ENCODE measurements at places on chromosomes 12 and 14.
A peak's percentile ranks its signal among the peaks of the same experiment; 100 is the strongest.

GRCh38 chr12:54369597-54370131 is 5.4 kb upstream of the GPR84 start:
- no peak for DNase-seq

DNA sequence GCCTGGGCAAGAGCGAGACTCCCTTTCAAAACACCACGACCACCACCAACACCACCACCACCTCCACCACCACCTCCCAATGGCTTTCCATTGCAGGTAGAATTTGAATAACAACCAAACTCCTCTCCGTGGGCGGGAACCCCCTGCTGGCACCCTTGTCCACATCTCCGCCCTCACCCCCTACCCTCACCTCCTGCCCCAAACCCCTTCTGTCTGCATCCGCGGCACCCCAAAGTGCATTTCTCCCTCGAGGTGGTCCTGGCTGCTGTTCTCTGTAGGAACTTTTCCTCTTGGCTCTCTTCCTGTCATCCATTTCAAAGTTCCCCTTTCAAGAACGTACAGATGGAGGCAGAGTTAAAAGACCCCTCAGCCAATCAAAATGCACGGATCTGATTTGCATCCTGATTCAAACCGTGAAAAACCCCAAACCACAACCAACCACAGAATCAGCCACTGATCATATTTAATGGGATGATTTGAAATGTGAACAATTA is 3.8 kb downstream of the SDSL start:
- no peak for DNase-seq

- no peak for DNase-seq
Measured at GRCh38 chr14:36975834-36976233, 196.6 kb downstream of the SLC25A21 start.

DNA sequence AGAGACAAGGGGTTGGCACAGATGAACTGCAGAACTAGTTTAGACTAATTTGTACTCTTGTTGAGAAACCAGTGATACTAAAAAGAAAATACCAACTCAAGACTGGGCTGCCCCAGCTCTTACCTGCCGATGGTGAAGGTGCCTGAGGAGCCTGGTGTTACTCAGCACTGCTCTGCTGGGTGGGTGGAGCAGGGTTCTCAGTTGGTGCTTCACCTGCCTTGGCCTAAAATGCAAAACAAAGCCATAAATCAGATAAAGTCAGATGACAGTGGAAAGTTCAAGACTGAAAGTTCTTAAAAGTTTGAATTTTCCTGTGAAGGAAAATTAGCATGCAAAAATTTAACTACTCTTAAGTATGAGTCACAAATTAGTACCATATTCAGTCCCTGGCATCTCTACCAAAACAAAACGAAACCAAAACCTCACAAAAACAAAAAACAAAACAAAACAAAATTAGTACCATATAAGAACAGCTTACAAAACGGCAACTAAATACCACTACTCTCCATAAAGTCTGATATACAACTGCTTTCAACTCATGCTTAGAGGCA is 21.9 kb downstream of the YBX3 start:
- DNase-seq, result peak; percentile 54

- no peak for DNase-seq
Measured at GRCh38 chr12:1517007-1517406, 77.4 kb downstream of the FBXL14 start.

- DNase-seq, result no peak
Measured at GRCh38 chr14:80538633-80539375, 327.5 kb upstream of the DIO2 start.

DNA sequence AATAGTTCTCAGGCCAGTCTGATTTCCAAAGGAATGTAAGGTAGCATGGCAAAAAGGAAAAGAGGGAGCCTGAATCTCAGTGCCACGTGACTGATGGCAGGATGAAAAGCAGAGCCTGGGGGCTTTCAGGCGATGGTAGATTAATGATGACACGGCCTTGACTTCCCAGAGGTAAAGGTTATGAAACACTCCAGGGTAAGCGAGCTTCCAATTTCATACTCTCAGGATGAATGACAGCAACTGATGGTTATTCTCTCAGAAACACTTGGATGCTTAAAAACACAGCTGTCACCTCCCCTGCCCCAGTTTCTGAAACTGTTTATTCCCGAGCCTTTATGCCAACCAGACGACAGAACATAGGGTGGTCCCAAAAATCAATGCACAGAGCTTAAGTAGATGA is 28.8 kb downstream of the GDF11 start:
- no peak for DNase-seq

DNA sequence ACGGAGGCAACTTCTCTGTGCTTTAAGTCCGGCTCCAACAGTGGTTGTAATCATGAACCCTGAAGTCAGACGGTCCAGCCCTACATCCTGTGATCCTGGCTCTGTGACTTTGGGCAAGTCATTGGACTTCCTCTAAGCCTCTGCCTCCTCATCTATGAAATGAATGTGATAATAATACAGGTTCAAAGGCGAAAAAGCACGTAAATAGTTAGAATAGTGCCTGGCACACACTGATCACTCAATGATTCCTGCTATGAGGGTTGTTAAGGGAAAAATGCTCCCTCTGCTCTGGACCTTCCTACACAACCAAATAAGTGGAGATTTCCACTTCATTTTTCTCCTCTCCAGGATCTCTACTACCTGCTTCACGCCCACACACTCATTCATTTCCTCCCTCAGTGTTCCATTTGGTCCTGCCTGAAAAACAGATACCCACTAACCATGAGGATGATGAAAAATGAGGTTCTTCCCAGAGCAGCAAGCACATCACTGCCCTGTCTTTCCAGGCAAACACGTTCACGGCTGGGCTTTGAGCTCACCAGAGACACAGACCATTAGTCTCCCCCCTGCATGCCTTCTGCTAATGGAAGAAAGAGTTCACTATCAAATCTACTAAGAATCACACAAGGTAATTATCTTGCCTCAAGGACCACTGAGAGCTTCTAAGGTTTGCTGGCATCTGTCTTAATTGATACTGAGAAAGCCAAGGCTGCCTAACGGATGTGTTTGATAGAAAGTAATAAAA is 13.2 kb downstream of the NUAK1 start:
- no peak for DNase-seq

DNA sequence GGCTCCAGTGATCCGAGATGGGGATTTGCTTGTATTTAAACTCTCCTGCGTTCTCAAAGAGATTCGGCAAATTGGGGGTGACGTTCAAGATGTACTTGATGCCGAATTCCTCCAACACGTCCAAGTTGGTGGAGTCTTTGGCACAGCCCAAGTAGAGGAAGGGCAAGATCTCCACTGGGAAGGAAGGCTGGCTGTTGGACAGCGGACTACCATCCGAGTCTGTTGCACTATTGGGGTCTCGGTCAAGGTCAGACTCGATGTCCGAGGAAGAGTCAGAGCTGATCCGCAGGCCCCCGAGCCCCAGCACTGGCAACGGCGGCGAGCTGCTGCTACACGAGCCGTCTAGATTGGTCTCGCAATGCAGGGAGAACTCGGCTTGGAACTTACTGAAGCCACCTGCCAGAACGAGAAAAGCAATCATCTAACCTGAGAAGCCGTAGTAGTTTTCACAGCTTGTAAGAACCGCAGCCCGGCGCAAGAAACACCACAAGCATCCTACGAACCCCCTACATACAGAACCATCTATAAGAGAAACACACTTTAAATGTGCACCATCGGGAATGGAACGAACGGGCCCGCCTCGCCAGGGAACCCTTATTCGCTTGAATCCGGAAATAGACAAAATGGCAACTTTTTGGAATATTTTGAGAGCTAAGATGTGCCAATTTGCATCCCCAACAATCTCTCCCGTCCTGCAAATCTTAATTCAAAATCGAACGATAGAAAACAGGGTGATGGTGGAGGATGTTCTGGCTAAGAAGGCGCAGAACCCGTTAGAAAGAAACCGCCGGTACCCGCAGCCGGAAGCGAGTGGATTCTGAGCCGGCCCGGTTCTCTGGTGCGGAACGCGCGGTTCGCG is 1.4 kb downstream of the DUSP6 start:
- DNase-seq, result peak; percentile 35

DNA sequence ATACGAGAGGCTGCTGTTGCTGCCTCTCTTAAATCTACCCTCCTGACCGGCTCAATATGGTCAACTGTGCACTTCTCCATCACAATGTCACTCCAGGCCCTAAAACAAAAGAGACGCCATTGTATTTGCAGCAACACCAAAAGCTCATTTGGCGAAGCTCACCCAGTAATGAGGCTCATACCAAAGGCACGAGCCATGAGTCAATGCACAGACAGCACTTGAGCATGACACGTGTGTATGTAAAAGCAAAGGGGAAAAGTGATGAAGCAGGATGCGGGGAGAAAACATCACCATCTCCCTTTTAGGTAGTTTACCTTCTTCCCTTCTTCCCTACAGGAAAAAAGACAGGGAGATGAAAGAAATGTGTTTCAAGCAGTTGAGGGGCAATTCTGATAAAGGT is 150.3 kb downstream of the FOXN3 start:
- no peak for DNase-seq

GRCh38 chr14:76564471-76565422 is 188.8 kb downstream of the ESRRB start:
- no peak for DNase-seq

GRCh38 chr12:91413581-91414546 is 231.2 kb upstream of the DCN start:
- no peak for DNase-seq

DNA sequence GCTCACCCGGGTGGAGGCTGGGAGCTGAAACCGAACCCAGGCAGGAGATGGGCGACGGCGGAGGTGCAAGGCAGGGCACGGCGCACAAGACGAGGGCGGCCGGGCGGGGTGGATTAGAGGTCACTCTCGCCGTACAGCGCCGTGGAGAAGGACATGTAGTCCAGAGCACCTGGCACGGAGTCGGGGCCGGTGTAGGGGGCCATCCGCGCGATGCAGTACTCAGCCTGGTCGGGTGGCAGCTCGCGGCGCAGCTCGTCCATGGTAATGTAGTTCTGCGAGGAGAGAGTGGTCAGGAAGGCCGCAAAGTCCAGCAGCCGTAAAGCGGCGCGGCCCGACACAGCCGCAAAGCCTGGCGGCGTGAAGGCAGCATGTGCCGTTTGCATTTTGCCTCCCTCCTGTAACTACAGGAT is 81.9 kb upstream of the ZFP36L1 start:
- peak; percentile 42 for DNase-seq

DNA sequence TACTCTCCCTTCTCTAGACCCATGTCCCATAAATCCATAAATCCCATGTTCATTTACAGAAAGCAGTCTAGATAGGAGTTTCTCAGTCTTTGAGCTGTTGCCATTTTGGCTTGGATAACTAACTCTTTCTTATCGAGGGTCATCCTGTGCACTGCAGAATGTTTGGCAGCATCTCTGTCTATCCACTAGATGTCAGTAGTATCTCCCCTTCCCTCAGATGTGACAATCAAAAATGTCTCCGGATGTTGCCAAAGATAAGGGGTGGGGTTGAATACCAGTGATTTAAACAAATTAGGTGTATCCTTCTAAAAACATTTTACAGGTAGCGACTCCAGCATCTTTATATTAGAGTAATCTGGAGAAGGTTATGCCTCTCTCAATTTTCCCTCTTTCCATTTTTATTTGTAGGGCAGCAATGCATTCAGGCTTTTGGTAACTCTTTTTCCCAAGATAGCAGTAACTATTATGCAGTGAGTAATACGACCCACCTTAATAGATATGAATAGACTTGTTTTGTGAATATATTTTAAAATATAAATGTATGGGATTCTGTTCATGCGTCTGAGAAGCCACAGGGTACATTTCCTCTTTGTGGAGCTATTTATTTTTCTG is 100.7 kb downstream of the LRRK2 start:
- DNase-seq, result no peak

- no peak for DNase-seq
Measured at GRCh38 chr14:67764496-67764895, 51.9 kb downstream of the ZFYVE26 start.

DNA sequence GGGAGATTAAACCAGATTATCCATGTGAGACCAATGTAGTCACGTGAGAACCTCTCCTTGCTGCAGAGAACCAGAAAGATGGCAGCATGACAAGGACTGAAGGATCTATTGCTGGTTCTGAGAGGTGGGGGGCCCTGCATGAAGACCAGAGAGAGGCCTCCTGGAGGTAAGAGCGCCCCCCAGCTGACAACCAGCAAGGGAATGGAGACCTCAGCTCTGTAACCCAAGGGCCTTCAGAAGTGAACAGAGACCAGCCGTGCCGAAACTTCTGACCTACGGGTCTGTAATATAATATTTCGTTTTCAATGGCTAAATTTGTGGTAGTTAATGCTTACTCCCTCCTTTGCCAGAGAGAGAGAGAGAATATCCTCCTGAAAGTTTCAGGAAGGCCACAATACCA is 524.1 kb upstream of the TBX3 start:
- no peak for DNase-seq

GRCh38 chr14:73289308-73289707 is 52.0 kb downstream of the PAPLN start:
- DNase-seq, result no peak

DNA sequence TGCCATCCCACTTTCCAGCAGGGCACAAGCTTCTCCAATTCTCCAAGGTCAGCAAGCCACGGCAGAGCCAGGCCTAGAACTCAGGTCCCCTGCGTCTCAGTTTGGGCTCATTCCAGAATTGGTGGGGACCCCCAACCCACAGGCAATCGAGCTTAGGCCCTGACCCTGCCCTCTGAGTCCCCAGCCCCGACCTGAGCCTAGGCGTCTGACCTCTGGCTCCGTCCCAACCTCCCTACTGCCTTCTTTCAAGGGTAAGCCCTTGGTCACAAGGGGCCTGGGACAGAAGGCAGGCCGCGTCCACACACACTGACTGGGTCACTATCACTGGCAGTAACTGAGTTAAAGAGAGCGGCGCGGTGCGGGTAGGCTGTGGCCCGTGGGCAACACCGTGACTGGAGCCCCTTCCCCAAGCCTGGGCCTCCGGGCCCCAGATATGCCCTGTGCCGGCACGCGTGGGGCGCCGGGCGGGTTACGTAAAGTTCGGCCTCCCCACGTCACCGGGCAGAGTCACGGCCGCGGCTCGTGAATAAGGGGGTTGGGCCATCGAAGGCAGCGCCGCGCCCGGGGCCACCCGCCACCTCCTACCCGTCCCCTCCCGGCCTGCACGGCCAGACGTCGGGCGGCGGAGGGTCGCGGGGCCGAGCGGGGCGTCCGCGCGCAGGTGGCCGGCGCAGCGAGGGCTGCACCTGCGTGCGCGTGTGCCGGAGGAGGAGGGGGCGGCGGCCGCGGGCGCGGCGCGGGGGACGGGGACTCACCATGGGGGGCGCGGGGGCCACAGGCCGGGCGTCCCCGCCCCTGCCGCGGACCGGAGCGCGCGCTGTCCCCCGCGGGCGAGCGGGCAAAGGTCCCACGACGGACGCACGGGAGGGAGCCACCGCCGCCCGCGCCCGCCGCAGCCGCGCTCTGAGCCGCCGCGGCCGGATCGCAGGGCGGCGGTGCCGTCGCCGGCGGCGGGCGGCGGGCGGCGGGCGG is 516 bp downstream of the ANKRD9 start:
- peak; percentile 52 for DNase-seq

- no peak for DNase-seq
Measured at GRCh38 chr14:35346738-35347322, 54.6 kb downstream of the PSMA6 start.

- DNase-seq, result peak; percentile 48
Measured at GRCh38 chr14:99595034-99595433, 9.0 kb downstream of the CCDC85C start.
